Foreskin keratinocyte (primary cell): ENCODE measurements at places on chromosomes 5 and 9. TPM values are rescaled to one million over a fixed set of nuclear protein-coding genes. Genes with fewer than 3 reads are reported as not detected.

DNA sequence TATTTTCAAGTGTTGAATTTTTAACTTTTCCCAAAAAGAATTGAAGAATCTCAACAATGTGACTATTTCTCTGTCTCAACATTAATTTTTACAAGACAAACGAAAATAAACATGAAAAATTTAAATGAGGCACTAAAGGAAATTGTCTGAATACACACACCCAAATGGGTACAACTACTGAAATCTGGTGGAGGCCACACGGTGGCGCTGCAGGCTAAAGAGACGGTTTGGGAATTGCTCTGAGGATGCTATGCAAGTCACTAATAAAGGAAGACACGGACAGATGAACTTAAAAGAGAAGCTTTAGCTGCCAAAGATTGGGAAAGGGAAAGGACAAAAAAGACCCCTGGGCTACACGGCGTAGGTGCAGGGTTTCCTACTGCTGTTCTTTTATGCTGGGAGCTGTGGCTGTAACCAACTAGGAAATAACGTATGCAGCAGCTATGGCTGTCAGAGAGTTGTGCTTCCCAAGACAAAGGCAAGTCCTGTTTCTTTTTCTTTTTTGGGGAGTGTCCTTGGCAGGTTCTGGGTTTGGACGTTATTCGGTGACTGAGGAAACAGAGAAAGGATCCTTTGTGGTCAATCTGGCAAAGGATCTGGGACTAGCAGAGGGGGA, at the start of gene PCDHB10:
Gene PCDHB10, plus strand, starts transcription at position 244 of the 616 bp plus-strand sequence. Its CDS starts 200 bp downstream, at position 444.
- no peak for DNase-seq

DNA sequence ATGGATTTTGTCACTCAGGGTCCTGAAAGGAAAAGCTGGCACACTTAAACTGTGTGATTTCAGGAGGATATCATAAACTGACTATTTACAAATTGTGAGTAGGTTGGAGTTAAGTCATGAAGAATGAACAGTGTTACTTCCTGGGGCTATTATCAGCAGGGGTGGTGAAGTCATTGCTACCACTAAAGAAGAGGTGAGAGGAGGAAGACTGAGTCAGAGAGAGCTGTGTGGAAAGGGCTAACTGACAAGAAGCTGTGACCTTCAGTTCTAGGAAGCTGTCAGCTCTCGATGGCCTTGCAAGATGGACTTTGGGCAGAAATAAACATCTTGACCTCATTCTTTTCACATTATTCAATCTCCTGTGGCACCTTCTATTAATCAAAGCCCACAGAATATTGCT, 72.3 kb upstream of the STARD4 start:
- peak; percentile 45 for DNase-seq

DNA sequence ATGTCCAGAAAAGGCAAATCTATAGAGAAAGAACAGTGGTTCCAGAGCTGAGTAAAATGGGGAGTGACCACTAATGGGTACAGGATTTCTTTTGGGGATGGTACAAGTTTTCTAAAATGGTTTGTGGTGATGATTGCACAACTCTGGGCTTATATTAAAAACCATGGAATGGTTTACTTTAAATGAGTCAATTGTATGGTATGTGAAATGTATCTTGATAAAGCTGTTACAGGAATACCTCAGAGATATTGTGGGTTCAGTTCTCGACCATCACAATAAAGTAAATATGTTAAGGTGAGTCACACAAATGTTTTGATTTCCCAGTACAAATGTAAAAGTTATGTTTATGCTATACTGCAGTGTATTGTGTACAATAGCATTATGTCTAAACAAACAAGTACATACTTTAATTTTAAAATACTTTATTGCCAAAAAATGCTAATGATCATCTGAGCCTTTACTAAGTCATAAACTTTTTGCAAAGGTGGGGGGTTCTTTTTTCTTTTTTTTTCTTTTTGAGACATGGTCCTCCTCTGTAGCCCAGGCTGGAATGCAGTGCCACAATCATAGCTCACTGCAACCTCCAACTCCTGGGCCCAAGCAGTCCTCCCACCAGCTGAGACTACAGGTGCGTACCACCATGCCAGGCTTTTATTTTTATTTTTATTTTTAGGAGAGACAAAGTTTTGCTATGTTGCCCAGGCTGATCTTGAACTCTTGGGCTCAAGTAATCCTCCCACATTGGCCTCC, 65.9 kb downstream of the SHOC1 start:
- DNase-seq = peak; percentile 96

SH3PXD2B gene
- polyA plus RNA-seq = 16.2 and 18.1 TPM in 2 replicates

DNA sequence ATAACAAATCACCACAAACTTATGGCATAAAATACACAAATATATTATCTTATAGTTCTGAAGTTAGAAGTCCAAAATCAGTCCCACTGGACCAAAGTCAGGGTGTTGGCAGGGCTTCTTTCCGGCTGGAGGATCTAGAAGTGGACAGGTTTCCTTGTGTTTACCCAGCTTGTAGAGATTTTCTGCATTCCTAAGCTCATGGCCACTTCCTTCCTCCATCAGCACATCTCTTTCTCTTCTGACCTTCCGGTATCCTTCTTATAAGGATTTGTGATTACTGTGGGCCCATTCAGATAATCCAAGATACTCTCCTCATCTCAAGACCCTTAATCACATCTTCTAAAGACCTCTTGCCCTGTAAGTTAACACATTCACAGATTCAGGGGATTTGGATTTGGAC, 97.6 kb downstream of the RAB3C start:
- no peak for DNase-seq

GRCh38 chr5:135398855-135399793, at the start of gene MACROH2A1:
Gene MACROH2A1, minus strand, starts transcription at chr5:135399231. Its CDS starts 10,138 bp downstream, at chr5:135389093.
- DNase-seq = no peak

- DNase-seq = no peak
These were observed 110.3 kb upstream of the TARS1 start for GRCh38 chr5:33330426-33330825.

- DNase-seq = peak; percentile 64
These were observed 6.1 kb downstream of the NOTCH1 start for GRCh38 chr9:136539427-136540421.

EQTN gene
- polyA plus RNA-seq = 0.14 and 0.20 TPM in 2 replicates

DNA sequence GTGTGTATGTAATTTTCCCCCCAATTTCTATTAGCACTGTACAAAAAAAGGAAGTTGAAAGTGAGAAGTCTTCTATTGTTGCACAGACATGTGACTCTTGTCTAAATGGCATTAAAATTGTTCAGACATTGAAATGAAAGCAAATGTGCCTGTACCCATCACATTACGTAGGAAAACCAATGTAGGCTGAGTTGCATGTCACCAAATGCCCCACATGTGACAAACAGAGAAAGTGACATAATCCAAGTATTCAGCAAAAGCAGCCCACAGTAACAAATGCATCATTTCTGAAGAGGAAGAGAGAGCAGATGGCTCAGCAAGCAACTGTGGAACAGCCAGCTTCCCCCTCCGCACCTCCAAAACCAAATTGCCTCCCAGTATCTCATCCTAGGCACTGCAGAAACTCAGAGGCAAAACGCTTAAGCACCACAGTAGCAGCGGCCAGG, 161.5 kb upstream of the NR4A3 start:
- no peak for DNase-seq

DNA sequence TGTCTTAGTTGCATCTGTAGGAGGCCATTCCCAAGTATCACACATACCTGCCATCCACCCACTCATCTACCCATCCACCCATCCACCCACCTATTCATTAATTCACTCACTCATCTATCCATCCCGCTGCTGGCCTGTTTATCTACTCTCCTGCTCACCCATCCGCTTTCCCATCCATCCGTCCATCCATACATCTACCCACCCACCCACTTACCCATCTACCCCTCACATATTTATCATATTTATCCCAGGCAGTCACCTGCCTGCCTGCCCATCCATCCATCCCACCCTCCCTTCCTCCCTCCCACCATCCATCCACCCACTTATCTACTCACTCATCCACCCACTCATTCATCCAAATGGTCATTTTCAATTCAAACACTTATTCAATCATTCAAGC, 143.9 kb upstream of the PANK3 start:
- DNase-seq = no peak

GRCh38 chr9:19104515-19105282, 2.0 kb upstream of the HAUS6 start:
- peak; percentile 40 for DNase-seq

DNA sequence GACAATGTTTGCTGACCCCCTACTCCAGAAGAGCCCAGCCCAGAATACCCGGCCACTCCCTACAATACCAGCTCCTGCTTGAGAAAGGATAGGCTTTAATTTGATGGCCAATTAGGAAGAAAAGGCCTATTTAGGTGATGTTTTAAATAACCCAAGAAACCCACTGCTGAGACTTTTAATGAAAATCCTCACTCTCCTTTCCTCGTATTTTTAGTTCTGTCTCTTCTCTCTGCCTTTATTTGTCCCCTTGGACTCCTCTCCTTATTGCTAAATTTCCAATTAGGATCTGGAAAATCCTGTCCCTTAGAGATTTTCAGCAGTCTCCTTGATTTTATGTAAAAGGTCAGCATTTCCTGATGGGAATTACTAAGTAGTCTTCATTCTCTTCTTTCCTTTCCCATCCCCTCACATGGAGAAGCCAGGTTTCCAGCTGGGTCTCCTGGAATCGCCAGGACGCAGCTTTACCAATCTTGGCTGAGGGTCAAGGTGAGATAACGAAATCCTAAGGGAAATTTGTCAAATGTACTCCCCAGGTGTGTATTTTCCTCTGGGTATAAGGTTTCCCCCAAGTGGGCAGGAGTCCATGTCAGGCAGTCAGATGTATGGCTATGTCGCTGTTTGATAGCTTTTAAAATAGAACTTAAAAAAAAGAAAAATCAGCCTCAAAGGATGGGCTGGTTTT, 11.7 kb downstream of the STC2 start:
- DNase-seq = no peak

DNA sequence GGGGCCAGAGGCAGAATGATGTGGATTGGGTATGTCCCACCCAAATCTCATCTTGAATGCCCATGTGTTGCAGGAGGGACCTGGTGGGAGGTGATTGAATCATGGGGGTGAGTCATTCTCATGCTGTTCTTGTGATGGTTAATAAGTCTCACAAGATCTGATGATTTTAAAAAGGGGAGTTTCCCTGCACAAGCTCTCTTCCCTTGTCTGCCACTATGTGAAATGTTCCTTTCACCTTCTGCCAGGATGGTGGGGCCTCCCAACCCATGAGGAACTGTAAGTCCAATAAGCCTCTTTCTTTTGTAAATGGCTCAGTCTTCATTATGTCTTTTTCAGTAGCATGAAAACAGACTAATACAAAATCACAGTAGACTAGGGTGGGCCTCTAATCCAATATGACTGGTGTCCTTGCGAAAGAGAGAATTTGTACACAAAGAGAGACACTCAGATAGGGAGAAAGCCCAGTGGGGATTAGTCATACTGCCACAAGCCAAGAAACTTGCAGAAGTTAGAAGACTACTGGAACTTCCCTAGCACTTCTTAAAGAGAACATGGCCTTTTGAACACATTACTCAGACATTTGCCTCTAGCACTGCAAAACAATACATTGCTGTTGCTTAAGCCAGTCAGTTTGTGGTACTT, 68.4 kb downstream of the ANXA1 start:
- peak; percentile 78 for DNase-seq

DNA sequence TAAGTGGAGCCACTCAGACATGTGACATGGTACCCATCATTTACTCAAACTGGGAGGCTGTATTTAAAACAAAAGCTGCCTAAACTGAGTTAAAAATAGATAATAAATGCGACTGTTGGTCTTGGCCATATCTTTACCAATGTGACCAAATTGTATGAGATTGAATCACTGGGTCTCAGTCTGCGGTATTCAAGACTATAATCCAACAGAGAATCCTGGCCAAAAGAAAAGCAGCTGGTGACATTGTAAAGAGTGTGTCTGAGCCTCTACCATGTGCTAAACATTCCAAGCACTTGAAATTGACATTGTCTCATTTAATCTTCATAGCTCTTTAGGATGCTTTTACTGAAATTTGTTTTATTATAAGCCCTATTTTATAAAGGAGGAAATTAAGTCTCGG, 282.6 kb downstream of the ZNF608 start:
- DNase-seq = no peak

HABP4 gene
- polyA plus RNA-seq = 6.2 and 6.4 TPM in 2 replicates

- DNase-seq = no peak
These were observed 36.3 kb upstream of the LRRC19 start for GRCh38 chr9:27041746-27042145.

FOXD4 gene
- 0.10 and 0.16 TPM in 2 replicates for polyA plus RNA-seq

CTXN3 gene
- not detected in 2 replicates for polyA plus RNA-seq

RNF183 gene
- not detected in 2 replicates for polyA plus RNA-seq

ADAMTS19 gene
- 0.02 TPM in 2 replicates for polyA plus RNA-seq

DNA sequence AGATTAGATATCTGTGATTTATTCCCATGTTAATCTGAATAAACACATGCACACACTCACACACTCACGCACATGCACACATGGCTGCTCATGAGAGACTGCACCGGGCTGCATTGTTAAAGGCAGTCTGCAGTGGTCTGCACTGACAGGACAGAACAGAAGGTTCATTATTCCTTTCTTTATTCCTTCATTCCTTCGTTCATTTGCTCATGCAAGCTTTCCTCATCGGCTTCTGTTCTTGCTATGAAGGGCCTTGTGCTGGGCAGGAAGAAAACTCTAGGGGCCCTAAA, 41.4 kb upstream of the FSTL4 start:
- DNase-seq = no peak

- DNase-seq = peak; percentile 54
These were observed at the start of gene LURAP1L for GRCh38 chr9:12774861-12775678. Gene LURAP1L, plus strand, starts transcription at chr9:12775020. Its CDS starts 696 bp downstream, at chr9:12775716.

LCN1 gene
- not detected in 2 replicates for polyA plus RNA-seq

- no peak for DNase-seq
These were observed 65.5 kb upstream of the SYNPO start for GRCh38 chr5:150574818-150575547.

- DNase-seq = no peak
These were observed 51.5 kb downstream of the RAI14 start for GRCh38 chr5:34707451-34708107.

FGD3 gene
- 0.08 and 0.13 TPM in 2 replicates for polyA plus RNA-seq

GRCh38 chr9:84404095-84404686, 63.6 kb upstream of the SLC28A3 start:
- DNase-seq = no peak

PRLR gene
- not detected in 2 replicates for polyA plus RNA-seq

- DNase-seq = no peak
These were observed 168.1 kb downstream of the PAX5 start for GRCh38 chr9:36865731-36866635.

DNA sequence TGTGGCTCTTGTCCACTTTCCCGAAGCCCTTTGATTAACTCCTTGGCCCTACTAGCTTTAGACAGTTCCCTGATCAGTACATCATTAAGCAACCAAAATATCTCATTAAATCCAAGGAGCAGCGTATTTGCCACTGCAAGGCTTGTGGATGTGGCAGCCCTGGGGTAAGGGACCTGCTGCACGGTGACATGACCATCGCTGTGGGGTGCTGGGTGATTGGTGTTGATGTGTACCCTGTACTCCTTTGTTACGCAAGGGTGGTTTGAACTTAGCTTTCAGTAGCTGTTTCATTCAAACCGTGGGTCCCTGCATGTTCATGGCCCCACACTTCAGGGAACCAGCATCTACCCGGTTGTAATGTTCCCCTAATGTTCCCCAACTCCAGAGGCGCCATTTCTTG, 41.0 kb downstream of the OTULIN start:
- no peak for DNase-seq

DNA sequence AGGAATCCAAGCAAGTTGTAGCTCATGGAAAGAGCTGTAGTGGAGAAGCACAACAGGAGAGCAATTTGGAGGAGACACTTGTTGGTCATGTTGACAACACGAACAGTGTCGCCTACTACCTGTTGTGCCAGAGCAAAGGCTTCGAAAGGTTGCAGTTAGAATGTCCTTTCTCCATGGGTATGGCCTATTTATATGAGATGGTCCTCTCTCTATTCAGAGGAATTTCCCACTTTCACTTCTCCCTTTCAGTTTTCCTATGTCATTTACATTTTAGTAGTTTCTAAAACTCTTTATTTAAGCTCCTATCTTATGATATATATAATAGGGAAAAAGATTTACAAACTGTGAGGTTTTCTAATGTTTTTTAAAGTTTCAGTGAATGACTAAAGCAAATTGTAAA, at the start of gene IFNB1:
Gene IFNB1, minus strand, starts transcription at position 162 of the 400 bp plus-strand sequence. Its CDS starts 73 bp downstream, at position 89.
- no peak for DNase-seq

AJM1 gene
- polyA plus RNA-seq = 0.33 and 0.54 TPM in 2 replicates

FOXD4L5 gene
- polyA plus RNA-seq = not detected in 2 replicates
